ENCODE measurements at places on chromosomes 6 and 20.

DNA sequence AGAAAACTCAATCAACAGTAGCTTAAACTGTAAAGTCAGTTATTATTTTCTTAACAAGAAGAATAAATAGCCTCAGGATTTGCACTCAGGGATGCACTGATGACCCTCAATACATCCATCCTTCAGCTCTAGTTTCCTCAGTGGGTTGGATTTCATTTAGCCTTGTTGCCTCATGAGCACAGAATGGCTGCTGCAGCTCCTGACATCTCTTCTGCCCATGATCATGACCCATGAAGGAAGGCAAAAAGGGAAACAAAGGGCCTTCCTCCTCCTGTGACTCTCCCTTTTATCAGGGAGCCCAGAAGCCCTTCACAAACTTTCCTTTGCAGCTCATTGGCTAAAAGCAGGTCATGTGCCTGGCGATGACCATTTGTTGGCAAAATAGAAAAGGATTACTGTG lies 51.2 kb upstream of the KCNG1 start:
- DNase-seq, result no peak

DNA sequence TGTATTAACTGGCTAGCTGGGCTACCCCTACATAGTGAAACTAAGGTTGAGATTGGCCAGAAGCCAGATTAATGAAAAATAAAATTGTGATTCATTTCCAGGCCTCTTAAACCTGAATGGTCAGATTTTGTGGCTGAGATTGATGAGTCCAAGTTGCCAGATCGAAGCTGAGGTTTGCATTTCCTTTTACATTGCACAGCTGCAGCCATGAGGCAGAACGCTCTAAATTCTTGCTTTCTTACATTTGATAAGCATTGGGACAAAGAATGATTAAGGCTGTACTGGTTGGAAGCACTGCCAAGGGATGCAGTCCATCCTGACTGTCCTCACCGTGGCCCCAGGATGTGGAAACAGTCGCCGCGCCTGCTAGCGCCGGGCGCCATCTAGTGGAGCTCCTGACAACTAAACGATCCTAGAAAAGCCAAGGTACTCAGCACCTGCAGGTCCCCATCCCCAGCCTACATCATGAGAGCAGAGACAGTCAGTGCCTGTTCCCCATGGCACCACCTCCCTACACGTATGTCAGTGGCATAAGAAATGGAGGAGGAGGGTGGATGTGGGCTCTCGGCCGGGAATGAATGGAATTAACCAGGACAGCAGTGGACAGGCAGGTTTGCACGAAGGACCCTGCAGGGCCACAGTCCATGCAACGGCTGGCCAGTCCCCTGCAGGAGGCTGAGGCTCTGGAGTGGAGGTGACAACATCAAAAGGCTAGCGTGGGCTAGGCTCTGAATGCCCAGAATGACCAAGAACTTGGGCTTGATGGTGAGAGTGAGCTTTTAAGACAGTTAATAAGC lies 19.0 kb downstream of the PXDC1 start:
- peak; percentile 63 for DNase-seq

- no peak for DNase-seq
Observed at GRCh38 chr6:39808346-39808745, 16.2 kb downstream of the DAAM2 start.

DNA sequence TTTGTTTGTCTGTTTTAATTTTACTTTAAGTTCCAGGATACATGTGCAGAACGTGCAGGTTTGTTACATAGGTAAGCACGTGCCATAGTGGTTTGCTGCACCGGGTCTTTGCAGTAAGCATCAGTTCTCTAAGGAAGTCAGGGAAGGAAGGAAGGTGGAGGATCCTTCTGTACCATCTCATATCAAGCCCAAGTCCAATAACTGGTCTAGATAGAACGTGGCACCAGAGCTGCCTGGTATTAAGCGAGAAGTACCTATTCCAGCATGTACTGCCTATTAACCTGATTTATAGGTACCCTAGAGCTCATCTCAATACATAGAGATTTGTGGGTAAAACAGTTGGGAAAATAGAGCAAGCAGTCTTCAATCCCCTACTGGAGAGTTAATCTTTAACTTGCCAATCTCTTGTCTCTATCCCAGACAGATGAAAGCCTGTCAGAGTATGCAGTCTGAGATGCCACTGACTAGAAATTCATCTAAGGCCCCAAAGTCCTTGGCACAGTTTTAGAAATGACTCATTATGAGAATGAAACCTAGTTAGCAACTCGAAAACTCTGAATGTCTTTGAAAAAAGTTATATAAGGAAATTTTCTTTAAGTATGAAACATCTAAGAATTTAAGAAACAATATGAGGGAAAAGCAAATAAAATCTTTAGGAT lies 144.9 kb downstream of the TFAP2A start:
- no peak for DNase-seq

- peak; percentile 44 for DNase-seq
Observed at GRCh38 chr6:26327450-26328264, 37.3 kb upstream of the BTN3A2 start.

DNA sequence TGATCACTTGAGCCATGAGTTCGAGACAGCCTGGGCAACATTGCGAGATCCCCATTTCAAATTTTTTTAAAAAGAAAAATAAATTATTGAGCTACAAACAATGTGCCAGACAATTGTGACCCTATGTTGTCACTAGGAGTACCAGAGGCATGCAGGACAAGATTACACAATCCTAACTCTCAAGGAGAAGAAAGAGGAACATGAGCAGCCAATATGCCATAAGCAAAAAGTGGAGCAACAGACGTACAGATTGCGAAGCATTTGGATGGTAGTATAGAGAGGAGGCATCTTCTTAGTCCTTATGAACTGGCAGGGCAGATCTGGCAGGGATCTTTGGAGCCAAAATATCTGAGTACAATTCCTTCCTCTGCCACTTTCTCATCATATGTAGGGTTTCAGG lies 156.4 kb downstream of the OR2B2 start:
- no peak for DNase-seq

- no peak for DNase-seq
Observed at GRCh38 chr6:7811441-7811840, 85.5 kb downstream of the BMP6 start.

DNA sequence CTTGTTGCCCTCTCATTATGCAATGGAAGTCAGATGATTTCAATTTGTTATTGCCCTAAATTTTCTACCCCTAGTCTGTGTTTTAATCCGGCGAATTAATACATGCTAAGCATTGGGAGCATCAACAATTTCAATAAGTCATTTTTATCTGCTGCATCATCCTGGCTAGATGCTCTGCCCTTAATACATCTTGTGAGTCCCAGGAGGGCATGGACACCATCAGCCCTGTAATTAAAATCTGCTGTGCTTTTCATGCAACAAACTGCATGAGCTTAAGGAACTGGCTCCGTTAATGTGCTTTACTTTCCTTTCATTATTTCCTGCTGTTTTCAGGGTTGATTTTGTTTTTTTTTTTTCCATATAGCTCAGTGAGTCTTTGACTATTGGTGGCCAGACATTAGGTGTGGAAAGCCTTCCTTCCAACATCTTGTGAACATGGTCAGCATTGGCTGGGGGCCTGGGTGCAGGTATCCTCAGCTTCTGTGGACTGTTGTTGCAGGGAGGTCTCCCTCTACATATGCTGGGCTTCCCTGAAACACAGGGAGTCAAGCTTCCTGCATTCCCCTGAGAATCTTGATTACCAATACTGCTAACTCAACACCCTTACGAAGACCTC lies 8.5 kb upstream of the PBOV1 start:
- no peak for DNase-seq

- no peak for DNase-seq
Observed at GRCh38 chr6:1662534-1662933, 52.8 kb downstream of the FOXC1 start.

DNA sequence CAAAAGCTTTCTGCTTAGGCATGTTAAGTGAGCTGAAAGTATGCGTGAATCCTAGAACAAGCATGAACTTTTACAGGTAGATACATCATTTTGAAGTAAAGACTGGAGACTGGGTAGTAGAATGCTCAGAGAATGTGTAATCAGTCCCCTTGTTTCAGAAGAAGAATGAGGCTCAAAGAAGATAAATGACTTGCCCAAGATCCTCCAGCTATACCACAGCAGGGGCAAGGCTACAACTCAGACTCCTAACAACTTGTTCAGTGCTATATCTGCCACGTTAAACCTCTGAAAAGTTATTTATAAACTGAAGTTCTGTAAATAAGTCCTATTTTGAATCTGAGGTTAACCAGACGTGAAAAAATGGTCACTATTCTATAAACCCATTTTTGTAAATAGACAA lies 2.9 kb downstream of the RIPOR2 start:
- DNase-seq, result no peak

GRCh38 chr20:33721391-33722140 lies 1.5 kb upstream of the PXMP4 start:
- DNase-seq, result no peak

All from DND-41 (cell line).